ENCODE measurements at places on chromosomes 6 and 20.

DNA sequence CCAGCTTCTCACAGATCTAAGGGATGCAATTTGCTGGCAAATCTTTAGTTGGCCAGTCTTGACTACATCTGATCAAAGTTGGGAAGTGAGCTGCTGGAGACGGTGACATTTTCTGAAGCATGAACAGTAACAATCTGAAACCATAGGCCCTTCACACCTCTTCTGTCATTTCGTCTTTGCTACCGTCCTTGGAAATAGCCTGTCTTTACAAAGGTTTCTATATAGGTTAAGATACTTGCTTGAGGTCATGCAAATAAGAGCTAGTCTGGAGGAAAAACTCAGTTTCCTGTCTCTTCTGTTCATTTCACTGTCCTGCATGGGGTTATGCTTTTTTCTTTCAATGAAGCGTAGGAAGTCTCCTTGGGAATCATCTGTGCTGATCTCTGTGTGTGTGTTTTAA, 55.6 kb downstream of the CARMIL1 start:
- no peak for DNase-seq

- no peak for DNase-seq
These were observed 35.9 kb downstream of the MOXD1 start for GRCh38 chr6:132365281-132365907.

DNA sequence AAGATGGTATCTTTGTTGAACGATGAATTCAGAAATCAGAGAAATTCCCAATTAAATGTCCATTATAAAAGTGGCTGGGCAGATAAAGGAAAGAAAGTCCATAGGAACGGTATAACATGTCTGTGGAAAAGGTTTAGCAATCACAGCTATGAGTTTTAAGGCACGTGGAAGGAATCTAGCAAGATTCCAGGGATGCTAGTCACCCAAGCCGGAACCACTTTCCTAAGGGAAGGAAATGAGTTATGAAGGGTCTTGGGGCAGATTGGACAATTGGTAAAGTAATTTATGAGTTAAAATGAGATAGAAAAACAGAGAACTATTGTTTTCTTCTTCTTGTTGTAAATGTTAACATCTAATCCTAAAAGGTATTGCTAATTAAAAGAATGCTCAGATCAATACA, 384.8 kb downstream of the ADGRB3 start:
- no peak for DNase-seq

DNA sequence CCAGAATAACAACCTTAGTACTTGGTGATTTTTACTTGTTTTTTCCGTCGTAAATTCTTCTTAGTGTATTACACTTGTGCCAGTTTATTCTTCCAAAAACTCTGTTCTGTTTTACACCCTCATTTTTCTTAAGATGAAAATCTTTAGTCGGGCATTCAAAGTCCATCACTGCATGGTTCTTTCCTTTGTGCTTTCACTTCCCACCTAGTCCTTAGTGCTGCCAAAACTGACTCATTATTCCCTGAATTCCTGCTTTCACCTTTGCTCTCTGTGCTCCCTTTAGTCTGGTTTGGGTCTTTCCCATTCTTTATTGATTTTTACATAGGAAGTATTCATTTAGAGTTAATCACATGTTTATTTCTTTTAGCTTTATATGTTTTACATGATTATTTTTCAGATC, 3.3 kb downstream of the TRMT11 start:
- no peak for DNase-seq

DNA sequence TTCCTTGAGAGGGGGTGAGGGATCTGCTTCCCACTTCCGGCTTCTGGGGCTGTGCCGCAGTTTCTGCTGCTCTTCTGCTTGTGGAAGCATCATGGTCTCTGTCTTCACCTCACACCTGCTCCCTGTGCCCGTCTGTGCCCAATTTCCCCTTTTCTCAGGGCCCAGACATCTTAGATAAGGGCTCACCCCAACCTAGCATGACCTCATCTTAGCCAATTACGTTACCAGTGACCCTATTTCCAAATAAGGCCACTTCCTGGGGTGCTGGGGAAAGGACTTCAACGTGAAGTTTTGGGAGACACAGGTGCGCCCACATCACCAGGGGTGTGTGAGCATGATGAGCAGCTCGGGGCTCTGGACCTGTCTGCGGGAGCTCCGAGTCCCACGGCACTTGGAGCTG, 20.7 kb upstream of the RBBP8NL start:
- DNase-seq: no peak

- no peak for DNase-seq
These were observed 18.7 kb upstream of the TOP1 start for GRCh38 chr20:41009946-41010345.

DNA sequence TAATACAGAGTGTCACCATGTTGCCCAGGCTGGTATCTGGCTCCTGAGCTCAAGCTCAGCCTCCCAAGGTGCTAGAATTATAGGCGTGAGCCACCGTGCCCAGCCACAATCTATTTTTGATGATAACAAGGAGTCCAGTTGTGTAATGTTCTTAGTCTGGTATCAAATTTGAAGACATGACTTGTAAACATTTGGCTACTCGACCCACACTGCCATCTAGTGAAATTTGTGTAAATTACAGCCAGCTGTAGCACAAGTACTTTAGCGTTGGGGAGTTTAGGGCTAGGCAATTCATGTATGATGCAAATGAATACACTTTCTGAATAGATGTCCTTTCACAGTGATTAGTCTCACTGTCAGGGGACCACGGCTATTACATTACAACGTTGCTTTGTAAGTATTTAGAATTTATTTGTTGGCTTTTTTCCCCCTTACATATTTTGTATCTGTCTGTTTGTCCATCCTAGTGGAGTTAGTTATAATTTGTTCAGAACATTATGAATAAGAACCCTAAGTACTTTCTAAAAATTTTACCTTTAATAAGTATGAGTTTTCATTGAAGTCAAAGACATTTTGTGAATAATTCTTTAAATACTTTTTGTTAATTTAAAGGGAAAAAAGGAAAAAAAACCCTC, 139.7 kb downstream of the PRDM13 start:
- DNase-seq: no peak

- DNase-seq: no peak
These were observed 185.0 kb downstream of the ERMARD start for GRCh38 chr6:169936355-169936975.

GRCh38 chr6:408599-409102, 17.1 kb downstream of the IRF4 start:
- no peak for DNase-seq

GRCh38 chr6:83592770-83593394, 80.5 kb downstream of the PRSS35 start:
- DNase-seq: no peak

GRCh38 chr6:155872961-155873360, 417.3 kb upstream of the NOX3 start:
- no peak for DNase-seq

GRCh38 chr6:127115084-127115655, 3.3 kb upstream of the RSPO3 start:
- no peak for DNase-seq

DNA sequence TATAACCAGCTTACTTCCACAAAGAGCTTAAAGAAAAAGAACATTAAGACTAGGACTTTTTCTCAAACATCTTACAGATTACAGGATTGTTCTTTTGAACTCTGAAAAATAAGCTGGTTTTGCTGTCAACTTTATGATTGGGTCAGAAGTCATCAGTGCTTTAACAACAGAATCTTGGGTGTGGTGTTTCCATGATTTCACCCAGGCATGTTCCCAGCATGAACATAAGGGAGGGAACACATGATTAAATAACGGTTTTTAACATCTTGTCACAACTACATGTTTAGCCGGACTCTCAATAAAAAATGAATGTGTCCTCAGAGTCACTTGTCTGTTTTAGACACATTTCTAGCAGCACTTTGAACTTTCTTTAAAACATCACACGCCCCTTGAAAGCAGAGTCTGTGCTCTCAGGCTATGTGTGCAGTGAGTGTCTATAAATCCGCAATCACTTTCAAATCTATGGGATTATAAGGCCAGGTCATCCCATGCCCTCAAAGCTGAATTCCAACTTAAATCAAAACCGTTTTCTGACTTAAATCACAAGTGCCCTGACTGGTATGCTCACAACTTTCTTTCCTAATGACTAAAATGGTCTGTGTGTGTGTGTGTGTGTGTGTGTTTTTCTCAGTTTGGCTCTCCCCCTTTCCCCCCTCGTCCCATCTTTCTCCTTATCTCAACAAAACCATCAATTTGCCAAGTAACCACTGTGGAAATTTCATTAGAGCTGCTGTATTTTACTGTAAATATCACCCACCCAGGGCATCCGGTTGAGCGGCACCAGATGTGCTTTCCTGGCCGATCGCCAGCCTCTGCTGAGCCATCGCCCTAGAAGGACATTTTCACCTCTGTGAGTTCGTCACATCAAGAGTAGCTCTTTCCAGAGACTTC, 216.8 kb upstream of the DTNBP1 start:
- no peak for DNase-seq

GRCh38 chr6:27143474-27144026, 104.0 kb upstream of the PRSS16 start:
- no peak for DNase-seq

DNA sequence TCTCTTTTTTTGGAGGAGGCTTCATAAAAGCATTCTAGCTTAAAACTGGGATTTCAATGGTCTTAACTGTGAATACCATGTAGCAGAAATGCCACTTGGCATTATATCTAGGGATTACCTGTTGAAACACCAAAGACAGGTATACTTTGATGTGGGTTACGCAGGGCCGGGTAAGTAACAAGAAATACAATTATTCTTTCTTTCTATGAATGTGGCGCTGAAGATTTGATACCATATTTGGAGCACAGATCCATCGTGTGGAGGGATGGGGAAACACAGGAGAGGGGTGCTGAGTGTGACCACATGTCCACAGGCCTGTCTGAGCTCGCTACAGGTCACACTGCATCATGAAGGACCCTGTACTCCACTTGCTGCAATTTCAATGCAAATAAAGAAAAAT, 257.8 kb downstream of the GMPR start:
- DNase-seq: no peak

DNA sequence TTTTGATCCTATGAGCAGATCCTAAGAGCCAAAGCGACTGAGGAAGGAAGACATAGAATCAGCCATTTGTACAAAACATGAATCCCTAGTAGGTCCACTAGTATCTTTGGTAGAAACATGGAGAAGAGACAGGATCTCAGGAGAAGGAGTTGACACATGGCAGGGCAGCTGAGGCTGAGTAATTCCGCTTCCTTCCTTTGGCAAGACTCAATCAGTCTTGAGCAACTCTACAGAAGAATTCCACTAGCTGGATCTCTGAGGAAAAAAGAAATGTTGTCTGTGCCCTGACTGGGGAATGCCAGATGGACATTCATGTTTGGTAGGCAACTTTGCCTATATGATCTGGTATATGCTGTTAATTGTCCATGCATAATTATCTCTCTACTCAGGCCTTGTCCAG, 35.3 kb downstream of the ESR1 start:
- DNase-seq: no peak

- no peak for DNase-seq
These were observed 12.1 kb downstream of the COL21A1 start for GRCh38 chr6:56235245-56235644.

DNA sequence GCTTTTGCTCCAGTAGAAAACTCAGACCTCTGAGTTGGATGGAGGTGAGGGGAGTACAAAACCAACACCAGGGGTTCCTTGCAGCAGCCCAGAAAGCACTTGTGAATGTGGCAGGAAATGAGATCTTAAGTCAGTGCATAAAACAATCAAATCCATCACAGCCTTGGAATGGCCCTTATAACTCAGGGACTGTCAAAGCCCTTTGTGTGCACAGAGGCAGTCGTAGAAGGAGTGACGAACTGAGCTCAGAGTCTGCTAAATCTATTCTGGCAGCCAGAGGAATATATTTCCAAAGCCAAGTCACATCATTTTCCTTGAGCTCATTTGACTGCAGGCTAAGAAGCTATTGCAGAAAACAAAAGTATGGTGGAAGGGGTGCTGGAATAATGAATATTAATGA, 676.6 kb downstream of the DHX35 start:
- DNase-seq: no peak

GRCh38 chr20:49676581-49677291, 36.9 kb downstream of the B4GALT5 start:
- DNase-seq: no peak

- no peak for DNase-seq
These were observed 38.5 kb upstream of the TFB1M start for GRCh38 chr6:155352811-155353210.

DNA sequence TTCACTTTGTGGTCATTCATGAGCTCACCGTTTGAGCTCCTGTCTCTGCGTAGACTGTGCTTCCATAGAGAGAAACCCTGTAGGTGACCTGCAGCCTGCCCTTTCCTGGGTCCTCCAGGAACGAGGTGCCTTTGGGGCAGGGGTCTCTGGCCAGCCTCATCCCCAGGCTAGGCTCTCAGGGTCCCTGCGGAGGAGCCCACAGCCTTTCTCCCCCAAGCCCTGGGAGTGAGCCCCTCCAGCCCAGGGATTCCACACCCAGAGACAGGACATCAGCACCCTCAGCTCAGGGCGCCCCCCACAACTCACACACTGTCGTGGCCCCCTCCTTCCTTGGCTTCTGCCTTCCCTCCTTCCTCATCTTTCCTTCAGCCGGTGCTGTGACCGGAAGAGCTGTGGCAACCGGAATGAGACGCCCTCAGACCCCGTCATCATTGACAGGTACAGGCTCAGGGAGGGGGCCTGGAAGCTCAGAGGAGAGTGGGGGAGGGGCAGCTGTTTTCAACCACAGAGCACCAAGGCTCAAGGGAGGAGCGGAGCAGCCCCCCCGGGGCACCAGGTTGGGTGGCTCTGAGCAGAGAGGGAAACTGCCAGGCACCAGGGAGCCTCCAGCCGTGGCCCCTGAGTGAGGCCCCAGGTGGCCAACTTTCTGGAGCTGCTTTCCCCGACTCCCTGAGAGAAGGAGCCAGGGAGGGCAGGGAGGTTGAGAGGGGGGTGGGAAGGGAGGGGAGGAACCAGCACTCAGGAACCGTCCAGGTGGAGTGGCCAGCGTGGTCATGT, 16.8 kb downstream of the EBF4 start:
- DNase-seq: no peak

GRCh38 chr6:83853178-83854000, at the start of gene RIPPLY2:
Gene RIPPLY2 (plus strand): TSS chr6:83853360. CDS start chr6:83853417, 57 bp downstream.
- no peak for DNase-seq

- DNase-seq: no peak
These were observed 194.2 kb downstream of the KHDC1L start for GRCh38 chr6:73030791-73031782.

- DNase-seq: no peak
These were observed 499.5 kb upstream of the RNF217 start for GRCh38 chr6:124462750-124463149.

- no peak for DNase-seq
These were observed 83.0 kb downstream of the RTN4IP1 start for GRCh38 chr6:106546261-106546690.

GRCh38 chr6:122389704-122390372, 9.6 kb upstream of the HSF2 start:
- no peak for DNase-seq

DNA sequence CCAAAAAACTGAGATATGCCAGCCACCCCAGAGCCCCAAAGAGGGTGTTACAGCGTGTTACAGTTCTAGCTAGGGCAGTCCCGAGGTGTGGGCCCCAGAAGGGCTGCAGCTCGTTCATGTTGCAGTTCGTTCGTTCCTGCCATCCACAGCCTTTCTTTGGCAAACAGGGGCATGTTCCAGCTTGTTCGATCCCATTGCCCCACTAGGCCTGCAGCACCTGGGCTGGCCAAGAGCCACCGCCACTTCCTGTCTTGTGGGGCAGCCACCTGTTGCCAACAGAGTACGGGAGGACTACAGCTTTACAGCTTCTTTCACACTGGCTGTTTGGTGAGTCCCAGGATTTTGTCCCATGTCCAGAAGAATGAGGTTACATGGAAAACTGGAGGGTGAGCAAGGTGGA, 198.1 kb downstream of the MMUT start:
- DNase-seq: no peak

- DNase-seq: no peak
These were observed 9.7 kb upstream of the SYNDIG1 start for GRCh38 chr20:24459733-24460132.
